ENCODE measurements at places on chromosomes 16 and 17. TPM values are rescaled to one million over a fixed set of nuclear protein-coding genes. Genes with fewer than 3 reads are reported as not detected.

DNA sequence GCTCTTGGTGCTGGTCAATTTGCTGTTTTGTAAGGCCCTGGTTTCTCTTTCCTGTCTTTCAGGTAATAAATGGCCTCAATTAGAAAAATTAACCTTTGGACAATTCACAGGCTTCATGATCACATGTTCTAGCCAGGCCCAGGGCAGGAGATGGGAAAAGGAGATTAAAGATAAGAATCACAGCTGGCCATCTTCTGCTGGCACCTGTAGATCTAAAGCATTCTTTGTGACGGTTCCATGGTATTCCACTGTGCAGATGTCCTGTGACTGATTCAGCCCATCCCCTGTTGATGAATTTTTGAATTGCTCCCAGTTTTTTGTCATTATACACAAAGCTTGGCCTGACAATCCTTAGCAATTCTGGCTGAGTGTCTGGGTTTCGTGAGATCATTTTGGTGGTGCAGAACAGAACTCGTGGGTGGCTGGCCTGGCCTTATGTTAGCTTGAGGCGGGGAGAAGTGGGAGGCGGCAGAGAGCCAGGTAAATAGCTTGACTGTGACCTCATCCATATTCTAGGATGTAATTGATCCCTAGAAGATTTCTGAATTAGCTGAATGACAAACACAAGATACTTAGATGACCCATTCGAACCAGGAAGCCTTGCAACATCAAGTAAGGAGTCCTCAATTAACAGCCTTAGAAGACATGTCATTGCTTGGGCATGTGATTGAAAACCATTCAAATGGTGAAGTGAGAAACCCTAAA, 14.1 kb downstream of the TMC5 start:
- DNase-seq: no peak

GRCh38 chr17:61469474-61469873, 17.3 kb downstream of the TBX4 start:
- DNase-seq: no peak

DNA sequence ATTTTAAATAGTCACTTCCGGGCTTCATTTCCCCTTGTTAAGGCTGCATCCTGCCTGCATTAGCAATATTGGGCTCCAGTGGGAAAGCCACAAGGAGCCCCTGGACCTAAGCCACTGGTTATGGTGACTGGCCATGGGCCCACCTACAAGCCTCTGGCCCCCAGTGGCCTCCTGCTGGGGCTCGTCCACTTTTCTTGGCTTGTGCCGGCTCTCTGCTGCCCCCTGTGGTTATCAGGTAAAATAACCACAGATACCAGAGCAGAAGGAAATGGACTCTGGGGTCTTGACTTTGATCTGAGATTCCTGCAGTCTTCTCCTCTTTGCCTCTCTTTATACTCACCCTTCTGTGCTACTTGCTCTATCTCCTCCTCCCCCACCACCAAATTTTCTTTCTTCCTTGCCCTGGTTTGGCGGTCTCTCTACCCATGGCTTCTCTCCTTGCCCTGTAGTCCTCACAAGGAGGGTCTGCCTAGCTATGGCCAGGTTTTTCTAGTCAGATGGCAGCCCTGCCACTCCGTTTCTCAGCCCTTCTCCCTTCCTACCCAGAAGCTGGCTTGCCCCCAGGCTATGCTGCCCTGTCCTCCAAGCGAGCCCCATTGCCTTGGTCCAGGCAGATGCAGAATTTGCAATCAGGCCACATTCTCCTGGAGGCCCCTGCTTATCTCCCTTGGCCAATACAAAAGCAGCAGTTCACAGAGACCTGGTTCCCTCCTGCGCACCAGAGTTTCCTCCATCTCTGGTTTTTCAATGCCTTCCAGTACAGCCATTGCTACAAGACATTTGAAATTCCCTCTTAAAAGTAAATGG, 82.9 kb upstream of the RCVRN start:
- peak; percentile 18 for DNase-seq

DNA sequence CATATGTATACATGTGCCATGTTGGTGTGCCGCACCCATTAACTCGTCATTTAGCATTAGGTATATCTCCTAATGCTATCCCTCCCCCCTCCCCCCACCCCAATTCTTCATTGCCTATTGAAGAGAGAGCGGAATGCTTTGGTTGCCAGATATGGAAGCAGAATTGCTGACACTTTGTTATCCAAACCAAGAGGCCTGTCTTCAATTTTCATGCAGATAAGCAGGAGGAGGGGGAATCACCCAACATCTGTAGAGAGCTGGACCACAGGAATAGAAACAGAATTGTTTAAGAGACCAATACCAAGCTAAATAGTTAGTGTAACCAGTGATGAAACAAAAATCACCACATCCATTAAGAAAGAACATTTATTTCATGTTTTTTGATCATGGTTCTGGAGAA, 7.1 kb downstream of the ASPA start:
- no peak for DNase-seq

DNA sequence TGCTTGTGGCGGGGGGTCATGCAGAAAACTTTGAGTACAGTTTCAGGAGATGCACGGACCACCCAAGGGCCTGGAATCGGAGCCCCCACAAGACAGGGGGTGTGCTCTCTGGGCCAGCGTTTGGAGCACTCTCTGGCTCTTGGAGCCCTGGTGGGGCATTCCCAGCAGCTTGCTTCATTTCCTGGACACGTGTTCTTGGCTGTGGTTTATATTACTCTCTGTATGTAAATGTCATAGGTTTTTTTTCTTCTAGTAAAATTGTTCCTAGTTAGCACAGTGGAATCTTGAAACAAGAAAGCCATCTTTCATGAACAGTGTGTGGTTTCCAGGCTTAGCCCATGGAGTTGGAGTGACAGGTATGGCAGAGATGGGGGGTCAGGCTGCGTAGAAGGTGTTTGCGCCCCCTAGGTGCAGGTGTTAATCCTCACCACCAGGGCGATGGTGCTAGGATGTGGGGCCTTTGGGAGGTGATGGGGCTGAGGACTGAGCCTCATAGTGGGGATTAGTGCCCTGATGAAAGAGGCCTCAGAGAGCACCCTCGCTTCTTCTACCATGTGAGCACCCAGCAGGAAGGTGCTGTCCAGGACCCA, 79.8 kb downstream of the JPH3 start:
- no peak for DNase-seq

- peak; percentile 67 for DNase-seq
These were observed 8.2 kb downstream of the RHBDF2 start for GRCh38 chr17:76492989-76493501.

- peak; percentile 60 for DNase-seq
These were observed 47.1 kb upstream of the AKTIP start for GRCh38 chr16:53549970-53550690.

DNA sequence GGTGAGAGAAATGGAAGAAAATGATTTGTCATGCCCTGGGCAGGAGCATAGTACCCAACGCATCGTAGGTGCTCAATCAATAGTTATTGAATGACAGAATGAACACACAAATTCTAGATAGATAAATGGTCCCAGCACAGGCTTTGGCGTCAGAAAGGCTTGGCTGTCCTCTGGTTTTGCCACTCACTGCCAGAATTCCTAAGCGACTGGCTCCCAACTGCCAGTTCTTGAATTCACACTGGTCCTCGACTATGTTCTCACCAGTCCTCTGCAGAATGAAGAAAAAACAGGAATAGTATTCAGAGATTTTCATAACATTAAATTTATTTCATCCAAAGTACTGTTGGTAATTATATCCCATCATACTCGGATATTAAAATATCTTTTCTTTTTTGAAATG, 163.1 kb upstream of the NOL11 start:
- no peak for DNase-seq

GRCh38 chr16:4395055-4395726, 21.2 kb downstream of the CORO7 start:
- no peak for DNase-seq

DNA sequence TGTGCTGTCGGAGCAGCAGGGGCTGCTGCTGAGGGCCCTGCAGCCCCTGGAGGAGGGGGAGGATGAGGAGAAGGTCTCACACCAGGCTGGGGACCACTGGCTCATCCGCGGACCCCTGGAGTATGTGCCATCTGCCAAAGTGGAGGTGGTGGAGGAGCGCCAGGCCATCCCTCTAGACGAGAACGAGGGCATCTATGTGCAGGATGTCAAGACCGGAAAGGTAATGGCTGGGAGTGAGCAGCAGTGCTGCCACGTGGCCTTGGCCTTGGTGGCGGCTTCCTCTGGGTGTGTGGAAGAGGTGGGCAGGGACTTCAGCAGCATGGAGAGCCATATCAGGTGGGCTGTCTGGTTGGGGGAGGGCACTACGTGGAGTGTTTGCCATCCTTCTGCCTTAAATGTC, 20.0 kb downstream of the MVP start:
- DNase-seq: no peak

DNA sequence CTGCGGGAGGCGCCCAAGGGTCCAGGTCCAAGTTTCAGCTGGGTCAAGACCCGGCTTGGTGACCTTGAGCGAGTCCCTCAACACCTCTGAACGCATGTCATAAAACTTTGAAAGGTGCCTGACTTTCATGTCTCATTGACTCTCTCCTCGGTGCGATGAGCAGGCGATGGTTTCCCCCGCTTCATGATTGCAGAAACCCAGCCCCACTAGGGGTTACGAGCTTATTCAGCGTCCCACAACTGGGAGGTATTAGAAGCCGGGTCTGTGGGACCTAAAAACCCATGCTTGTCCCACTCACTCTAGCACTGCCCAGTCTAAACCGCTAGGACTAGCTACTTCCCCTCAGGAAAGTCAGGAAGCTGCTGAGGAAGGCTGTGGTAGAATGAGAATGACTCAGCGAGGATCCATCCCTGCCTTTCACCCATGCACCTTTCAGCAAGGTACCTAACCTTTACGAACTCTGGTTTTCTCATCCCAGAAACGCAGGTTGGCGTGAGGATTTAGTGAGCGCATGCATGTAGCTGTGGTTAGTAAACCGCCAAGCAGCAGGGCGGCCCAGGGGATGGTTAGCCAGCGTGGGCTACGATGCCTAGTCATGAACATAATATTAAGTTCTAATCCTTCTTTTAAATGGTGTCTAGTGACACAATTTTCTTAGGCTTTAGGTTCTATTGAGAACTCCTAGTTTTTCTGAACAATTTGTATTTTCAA, 26.2 kb upstream of the RFFL start:
- peak; percentile 51 for DNase-seq

- DNase-seq: no peak
These were observed 22.3 kb downstream of the SEZ6 start for GRCh38 chr17:28983286-28984230.

DNA sequence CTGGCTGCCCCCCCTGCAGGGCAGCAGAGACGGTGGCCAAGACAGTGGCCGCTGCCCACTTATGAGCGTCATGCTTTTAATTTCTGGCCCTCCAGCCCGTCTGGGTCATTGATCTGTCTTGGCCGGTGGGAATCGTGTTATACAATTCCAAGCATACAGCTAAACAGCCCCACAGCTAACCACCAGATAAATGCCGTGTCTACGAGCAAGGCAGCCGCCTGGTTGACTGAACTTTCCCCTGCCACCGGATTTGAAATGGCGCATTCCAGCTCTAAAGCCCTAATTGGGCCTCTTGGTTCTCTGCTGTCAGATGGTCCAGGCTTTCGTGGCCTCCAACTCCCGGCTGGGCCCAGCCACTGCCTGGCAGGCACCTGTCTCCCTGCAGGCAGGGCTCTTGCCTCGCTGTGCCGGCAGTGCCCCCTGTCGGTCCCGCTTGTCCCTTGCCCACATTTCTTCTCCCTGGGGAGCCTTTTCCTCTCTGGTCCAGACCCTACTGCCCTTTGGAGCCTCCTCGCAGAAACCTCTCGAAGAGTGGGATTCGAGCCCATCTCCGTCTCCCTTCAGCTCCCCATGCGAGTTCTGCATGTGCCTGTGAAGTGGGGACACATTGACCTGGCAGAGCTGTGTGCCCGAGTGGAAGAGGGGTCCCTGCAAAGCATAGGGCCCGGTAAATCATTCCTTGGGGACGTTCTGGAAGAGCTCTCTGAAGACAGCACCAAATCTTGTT, 1.8 kb upstream of the RBFOX3 start:
- DNase-seq: peak; percentile 62

GRCh38 chr16:22948058-22948602, 134.2 kb downstream of the HS3ST2 start:
- no peak for DNase-seq

DNA sequence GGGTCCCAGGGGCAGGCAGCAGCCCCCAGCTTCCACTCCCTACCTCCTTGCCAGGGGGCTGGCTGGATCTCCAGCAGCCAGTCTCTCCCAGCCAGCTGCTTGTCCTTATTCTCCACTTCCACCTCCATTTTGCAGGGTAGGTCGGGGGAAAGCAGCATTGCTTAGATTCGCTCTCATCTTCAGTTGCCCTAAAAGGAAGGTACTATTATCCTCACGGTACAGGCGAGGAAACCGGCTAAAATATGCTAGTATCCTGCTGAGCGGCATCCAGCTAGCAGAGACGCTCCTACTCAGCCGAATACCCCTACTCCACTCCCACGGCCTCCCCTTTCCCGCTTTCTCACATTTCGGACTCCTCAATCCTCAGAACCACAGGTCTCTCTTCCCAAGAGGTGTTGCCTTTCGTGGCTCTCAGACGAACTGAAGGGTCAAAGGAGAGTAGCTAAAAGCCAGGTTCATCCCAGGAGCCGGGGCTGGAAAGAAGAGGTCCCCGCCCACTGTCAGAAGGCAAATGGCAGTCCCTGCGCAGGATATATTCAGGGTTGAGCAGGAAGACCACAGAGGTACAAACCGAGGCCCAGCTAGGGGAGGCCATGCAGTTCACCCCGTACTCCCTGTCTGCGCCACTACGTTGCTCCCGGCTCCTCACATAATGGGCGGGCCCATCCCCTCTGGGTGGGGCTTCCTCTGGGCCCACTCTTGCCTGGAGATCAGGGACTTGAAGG, 1.7 kb upstream of the RAB11FIP4 start:
- DNase-seq: no peak

GRCh38 chr17:49146620-49147306, 14.2 kb downstream of the B4GALNT2 start:
- DNase-seq: no peak

- DNase-seq: peak; percentile 52
These were observed 24.3 kb upstream of the RFFL start for GRCh38 chr17:35087731-35088355.

GRCh38 chr16:30005341-30006094, 5.3 kb downstream of the DOC2A start:
- peak; percentile 42 for DNase-seq

DNA sequence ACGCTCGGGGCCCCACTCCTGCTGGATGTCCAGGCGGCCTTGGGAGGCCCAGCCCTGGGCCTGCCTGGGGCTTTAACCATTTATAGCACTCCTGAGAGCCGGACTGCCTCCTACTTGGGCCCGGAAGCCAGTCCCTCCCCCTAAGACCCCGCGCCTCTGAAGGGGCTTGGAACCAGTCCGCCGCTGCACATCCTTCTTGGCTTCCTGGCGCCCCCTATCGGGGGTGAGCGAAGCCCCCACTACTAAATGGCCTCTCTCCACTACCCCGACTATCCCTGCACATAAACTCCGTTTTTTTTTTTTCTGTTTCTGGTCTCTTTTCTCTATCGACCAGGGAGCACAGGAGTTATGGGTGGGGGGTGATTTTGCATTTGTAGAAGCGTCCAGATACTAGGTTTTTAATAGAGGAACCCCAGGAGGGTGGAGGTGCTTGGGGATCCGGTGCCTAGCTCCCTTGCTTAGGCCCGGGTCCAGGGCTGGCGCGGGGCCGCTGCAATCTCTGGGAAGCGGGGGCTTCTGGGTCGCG, 633 bp upstream of the NOL3 start:
- peak; percentile 50 for DNase-seq

Gene KRT31
- total RNA-seq: not detected

Gene HAS3
- 0.71 TPM for total RNA-seq

Gene WNT3
- not detected for total RNA-seq

Gene CCL23
- total RNA-seq: 0.48 TPM

Gene PRDM7
- not detected for total RNA-seq

Gene RUSF1
- 37.9 TPM for total RNA-seq

Gene PRR11
- total RNA-seq: 68.2 TPM

Gene SOX8
- total RNA-seq: 0.10 TPM

Gene CCDC40
- not detected for total RNA-seq
